ENCODE measurements at places on chromosomes 16 and 17. TPM values are rescaled to one million over a fixed set of nuclear protein-coding genes. Genes with fewer than 3 reads are reported as not detected.

Gene ZNF689
- 10.7 TPM for total RNA-seq

Gene CLEC18A
- 0.39 TPM for total RNA-seq

Gene DRC3
- 2.6 TPM for total RNA-seq

Gene PSMB10
- total RNA-seq, result 23.2 TPM

Gene MMP28
- 2.7 TPM for total RNA-seq

Gene PRCD
- 0.43 TPM for total RNA-seq

Measured in placental epithelial cell (primary cell).